ENCODE measurements at places on chromosomes 2 and 18.

GRCh38 chr2:53473775-53474311 lies 293.8 kb upstream of the CHAC2 start:
- DNase-seq: no peak

DNA sequence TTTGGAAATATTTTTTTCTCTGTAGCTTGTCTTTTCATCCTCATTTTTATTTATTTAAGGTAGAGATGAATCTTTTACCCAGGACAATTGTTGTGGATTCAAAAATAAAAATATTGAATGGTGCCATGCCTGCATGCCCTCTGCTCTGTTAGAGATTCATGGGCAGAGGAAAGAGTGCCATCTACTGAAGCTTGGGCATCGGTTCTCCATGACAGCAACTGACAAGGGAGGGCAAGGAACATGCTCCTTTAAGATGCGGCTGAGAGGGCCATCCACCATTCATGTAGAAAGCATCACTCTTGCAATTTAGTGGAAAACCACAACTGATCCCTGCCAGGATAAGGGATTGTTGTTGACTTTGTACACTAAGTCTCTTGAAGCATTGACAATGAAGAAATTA lies 79.9 kb downstream of the PARD3B start:
- DNase-seq: no peak

GRCh38 chr2:147763861-147764260 lies 81.0 kb upstream of the ACVR2A start:
- no peak for DNase-seq

- DNase-seq: no peak
Measured at GRCh38 chr2:151020411-151020810, 241.3 kb downstream of the RBM43 start.

DNA sequence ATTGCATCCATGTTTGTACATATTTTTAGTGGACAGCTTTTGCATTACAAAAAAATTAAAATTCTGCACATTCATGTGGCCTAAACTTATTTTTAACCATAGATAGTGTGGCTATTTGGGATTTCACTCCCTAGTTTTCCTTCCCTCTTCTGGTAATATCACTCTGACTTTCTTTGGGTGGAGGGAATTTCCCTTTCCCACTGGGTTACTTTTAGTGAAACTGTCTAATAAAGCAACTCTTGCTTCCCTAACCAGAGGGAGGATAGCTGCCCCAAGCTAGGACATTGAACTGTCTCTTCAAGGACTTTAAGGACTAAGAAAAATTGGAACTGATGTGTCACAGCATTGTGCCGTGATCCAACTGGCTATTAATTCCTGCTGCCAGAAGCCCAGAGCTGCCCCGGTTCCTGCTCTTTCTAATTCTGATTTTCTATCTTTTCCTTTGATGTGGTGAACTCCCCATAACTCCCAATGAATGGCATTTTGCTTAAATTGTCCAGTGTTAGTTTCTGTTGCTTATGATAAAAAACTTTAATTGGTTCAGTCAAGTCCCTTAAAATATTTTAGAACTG lies 20.0 kb upstream of the EFR3B start:
- DNase-seq: no peak

Data from GM18507 (cell line).